Lower lobe of right lung (tissue), 2 donors: ENCODE measurements at places on chromosomes 2 and 18. TPM values are rescaled to one million over a fixed set of nuclear protein-coding genes. Genes with fewer than 3 reads are reported as not detected.

TSPYL6 gene
- not detected for total RNA-seq

DNA sequence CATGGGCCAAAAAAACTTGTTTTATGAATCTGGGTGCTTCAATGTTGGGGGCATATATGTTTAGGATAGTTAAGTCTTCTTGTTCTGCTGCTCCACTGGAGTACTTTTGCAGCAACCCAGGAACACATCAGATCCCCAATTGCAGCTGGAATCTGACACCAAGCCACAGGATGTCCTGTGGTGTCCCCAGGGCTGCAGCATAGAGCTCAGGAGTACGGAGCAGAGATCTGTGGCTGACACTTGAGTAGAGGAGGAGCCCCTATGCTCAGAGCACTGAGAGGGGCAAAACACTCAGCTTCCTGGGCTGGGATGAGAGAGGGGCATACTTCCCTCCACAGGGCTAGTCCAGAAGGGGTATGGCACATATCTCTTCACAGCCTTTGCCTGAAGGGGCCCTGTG lies 138.9 kb upstream of the ERBB4 start:
- no peaks in the 10 kb centered on the region for H3K4me1 ChIP-seq
- H3K4me3 ChIP-seq, result no peak overlapping the region
- DNase-seq, result no peak
- no peak overlapping the region for H3K27ac ChIP-seq

DNA sequence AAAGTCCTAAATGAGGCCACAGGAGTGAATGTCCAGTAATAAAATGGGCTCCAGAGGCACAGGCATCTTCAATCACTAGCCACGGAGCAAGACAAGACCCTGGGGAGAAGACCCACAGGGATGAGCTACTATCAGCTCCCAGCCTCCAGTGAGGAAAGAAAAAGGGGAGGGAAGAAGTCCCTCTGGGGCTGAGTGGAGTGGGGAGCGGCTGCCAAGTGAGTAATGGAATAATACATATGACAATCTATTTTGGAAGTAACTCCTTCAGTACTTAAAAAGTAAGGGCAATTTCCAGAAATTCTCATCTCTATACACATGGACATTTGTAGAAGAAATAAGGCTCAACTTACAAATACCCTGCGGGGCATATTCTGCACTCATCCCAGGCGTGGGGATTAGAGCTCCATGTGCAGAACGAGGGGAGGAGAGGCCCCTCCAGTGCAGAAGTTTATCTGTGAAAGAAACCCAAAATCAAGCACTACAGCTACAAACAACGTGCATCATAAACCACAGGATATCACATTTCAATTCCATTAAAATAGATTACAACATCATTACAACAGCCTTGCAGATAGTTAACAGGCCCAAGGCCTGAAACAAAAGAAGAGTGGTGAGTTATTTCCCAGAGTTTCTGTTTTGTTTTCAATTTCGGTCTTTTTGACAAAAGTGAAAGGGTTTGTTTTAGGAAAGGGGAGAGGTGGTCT lies 84.9 kb downstream of the BCL11A start:
- H3K27me3 ChIP-seq, result no peaks in the 10 kb centered on the region
- H3K27ac ChIP-seq, result no peak overlapping the region
- DNase-seq, result no peak
- no peaks in the 10 kb centered on the region for H3K36me3 ChIP-seq
- no peak overlapping the region for H3K4me3 ChIP-seq

- H3K27ac ChIP-seq, result no peak overlapping the region
- DNase-seq, result no peak
- no peak overlapping the region for H3K4me3 ChIP-seq
- peaks cover 8% of the 10 kb centered on the region for H3K4me1 ChIP-seq
- H3K36me3 ChIP-seq, result no peaks in the 10 kb centered on the region
Observed at GRCh38 chr2:38191516-38191915, 115.6 kb upstream of the CYP1B1 start.

DNA sequence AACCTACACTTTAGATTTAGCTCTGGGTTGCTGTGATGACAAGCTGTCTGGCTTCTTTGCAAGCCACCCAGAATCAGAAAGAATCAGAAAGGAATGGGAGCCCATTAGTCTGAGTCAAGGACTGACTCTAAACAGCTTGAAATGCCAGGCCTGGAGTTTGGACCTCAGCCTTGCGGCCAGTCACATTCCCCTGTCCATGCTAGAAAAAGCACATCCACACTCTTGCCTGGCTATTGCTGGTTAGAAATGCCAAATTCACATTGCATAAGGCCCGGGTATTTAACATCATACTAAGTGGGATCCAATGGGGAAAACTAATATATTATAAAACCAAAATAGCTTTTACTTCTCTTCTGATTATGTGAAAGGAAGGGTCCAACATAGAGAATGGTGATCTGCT lies 756.8 kb upstream of the KLHL29 start:
- no peaks in the 10 kb centered on the region for H3K4me1 ChIP-seq
- H3K27ac ChIP-seq, result no peak overlapping the region
- H3K36me3 ChIP-seq, result no peaks in the 10 kb centered on the region
- no peak for DNase-seq
